Activated CD4-positive, alpha-beta T cell treated with anti-CD3 and anti-CD28 coated beads, Interleukin-2, amount 50 U/mL, for 24 hours (primary cell): ENCODE measurements at places on chromosomes 1 and 21.

DNA sequence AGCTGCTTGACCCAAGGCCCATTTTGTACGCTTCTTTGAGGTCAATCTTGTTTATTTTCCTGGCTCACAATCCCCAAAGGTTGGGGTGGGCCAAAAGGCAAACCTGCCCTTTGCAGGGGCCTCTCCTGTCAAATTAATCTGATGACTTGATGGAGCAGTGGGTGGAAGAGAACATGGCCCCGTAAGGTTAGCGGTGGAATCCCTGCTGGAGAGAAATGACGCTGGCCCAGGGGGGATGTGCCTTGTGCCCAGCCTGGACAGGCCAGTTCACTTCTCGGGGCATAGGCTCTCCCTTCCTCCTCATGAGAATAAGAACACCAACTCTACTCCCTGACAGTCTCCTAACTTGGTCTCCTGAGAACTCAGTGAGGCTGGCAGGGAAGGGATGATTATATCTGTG, 40.5 kb downstream of the C1orf198 start:
- DNase-seq, result no peak

- no peak for DNase-seq
Observed at GRCh38 chr1:147834181-147834580, 68.4 kb upstream of the GJA8 start.

DNA sequence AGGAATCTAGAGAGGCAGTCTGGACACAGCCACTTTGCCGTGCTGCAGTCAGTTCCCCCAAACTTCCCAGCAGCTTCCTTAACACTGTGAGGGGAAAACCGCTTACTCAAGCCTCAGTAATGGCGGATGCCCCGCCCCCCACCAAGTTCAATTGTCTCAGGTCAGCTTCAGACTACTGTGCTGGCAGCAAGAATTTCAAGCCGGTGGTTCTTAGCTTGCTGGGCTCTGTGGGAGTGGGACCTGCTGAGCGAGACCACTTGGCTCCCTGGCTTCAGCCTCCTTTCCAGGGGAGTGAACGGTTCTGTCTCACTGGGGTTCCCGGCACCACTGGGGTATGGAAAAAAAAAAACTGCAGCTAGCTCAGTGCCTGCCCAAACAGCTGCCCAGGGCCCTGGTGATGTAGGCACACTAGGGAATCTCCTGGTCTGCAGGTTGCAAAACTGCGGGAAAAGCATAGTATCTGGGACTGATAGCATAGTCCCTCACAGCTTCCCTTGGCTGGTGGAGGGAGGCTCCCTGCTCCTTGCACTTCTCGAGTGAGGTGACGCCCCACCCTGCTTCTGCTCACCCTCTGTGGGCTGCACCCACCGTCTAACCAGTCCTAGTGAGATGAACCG, 23.7 kb upstream of the HFM1 start:
- no peak for DNase-seq

DNA sequence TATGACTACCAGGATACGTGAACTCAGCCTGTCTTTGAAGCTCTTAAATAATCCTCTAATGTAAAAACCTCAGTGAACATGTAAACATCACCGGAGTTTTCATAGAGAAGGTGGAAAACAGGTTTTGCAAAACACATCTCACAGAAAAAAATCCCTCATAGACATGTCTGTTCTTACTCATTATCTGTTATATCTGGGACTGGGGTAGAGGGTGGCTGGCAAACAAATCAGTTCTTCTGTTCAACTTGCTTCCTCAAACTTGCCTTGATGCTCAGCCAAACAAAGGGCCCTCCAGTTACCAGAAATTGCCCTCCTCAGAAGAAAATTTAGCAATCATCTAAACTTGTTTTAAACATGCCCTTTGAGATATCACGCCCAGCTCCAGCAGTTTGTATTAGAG, 66.1 kb upstream of the CXADR start:
- no peak for DNase-seq

DNA sequence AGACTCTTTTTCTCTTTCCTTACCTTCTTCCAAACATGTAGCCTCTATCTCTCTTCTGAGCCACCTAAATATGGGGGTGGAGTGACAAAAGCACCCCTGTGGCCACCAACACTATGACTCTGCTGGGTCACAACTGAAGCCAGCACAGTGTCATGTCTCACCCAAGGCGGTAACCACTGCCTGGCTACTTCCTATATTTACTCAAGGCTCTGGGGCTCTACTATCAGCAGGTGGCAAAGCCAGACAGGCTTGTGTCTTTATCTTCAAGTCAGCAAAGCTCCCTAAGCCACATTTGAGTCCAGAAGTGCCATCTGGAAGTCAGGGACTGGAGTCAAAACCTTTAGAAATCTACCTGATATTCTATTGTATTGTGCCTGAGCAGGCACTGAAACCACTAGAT, 1515.2 kb downstream of the PLA2G4A start:
- DNase-seq, result no peak

- DNase-seq, result no peak
Observed at GRCh38 chr1:40722622-40723021, 31.1 kb downstream of the NFYC start.

DNA sequence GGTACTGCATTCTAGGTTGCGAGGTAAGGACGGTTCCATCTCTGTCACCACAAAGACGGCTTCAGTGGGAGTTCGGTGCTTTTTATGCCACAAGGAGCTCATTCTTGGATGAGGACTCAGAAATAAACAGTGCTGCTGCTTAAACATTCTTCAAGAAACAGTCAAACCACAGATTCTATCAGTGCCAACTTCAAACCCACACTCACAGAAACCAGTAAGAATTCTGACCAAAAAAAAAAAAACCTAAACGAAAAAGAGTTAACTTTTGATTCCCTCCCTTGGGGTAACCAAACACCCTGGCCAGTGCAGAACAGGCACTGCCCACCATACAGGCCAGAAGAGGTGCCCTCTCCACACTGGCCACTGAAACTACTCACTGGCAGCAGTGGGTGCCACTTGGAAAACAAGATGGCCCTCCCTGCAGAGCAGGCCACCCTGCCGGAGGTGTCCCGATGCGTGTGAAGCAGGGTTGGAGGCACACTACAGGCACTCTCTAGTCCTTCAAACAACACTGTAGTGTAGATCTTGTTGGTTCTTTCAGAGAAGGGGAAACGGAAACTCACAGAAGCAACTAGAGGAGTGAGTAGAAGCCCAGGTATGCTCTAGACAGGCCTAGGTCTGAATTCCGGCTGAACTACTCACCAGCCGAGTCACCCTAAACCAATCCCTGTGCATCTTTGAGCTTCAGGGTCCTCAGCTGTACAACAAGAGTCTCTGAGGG, 87.3 kb upstream of the TLR5 start:
- no peak for DNase-seq

- DNase-seq, result no peak
Observed at GRCh38 chr1:212553676-212554075, 54.9 kb upstream of the ATF3 start.

DNA sequence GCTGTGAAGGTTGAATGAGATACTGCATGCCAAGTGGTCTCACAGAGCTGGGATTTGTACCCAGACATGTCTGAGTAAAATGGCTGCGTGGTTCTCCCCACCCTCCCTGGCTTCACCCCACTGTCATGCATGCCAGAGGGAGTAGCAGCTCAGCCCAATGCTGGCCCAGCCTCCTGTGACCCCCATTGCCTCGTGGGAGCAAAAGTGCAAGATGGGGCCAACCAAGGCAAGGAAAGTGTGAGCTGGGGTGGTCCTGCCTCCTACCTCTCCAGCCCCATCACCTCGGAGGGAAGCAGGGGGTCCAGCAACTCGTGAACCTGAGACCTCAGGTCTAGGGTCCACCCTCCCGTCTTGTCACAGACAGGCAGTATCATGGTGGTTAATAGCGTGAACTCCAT, 209.8 kb upstream of the GRIK3 start:
- no peak for DNase-seq

DNA sequence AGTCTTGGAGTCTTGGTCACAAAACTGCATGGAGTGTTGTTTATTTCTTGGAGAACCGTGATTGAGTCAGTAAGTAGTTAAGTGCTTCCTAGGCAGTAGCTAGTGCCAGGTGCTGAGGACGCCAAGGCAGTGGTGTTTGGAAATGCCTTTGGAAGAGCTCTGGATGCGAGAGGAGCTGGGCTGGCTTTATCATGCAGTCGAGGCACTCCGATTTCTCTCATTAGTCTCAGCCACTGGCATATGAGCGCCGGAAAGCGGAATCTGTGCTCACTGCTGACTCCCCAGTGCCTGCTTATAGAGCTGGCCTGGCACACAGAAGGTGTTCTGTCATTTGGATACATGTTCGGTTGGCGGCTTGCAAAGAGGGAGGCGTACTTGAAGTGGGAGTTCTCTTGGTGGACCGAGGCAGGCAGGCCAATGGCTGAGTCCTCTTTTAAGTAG, 3.6 kb downstream of the TENT5C start:
- DNase-seq, result no peak

DNA sequence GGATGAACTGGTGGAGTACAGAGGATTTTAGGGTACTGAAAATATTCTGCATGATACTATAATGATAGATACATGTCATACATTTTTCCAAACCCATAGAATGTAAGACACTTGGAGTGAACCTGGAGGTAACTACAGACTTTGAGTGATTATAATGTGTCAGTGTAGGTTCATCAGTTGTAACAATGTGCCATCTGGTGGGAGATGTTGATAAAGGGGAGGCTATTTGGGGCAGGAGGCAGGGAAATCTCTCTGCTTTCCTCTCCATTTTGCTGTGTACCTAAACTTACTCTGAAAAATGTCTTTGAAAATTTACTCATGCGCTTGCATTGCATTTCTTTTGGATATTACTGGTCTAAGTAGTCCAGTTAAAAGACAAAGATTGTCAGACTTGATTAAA, 35.2 kb downstream of the PTBP2 start:
- DNase-seq, result no peak
